ENCODE measurements at places on chromosomes 11 and 22.
A peak's percentile ranks its signal among the peaks of the same experiment; 100 is the strongest.

- ATAC-seq: no peak
Observed at GRCh38 chr11:131099746-131100145, 183.5 kb upstream of the SNX19 start.

DNA sequence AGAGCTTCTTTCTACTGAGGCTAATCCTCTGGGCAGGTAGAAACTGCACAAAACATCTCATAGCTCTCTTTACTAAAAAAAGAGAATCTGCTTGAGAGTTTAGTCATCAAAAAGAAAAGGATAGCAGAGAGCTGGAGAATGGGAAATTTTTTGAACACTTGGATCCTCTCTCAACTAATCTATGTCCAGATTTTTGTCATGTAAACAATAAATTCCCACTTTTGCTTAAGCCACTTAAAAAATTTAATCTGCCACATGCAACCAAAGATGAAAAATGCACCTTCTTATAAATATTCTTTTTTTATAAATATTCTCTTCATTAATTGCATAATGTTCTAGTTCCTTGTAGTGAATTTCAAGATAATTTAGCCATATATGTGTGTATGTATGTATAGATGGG lies 10.5 kb downstream of the OR5D16 start:
- no peak for ATAC-seq

DNA sequence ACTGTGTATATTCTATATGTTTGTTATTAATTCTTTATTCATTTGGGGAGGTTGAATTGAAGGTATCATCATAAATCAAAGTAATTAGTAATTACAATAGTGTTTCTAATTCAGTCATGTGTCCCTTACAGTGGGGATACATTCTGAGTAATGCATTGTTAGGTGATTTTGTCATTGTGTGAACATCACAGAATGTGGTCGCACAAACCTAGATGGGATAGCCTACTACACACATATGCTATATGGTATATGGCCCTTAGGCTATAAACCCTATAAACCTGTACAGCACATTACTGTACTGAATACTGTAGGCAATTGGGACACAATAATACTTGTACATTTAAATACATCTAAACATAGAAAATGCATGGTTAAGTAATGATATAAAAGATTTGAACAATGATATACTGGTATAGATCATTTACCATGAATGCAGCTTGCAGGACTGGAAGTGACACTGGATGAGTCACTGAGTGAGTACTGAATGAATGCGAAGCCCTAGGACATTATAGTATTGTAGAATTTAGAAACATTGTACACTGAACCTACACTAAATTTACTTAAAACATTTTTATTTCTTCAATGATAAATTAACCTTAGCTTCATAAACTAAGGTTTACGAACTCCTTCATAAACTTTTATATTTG lies 936.2 kb upstream of the CHORDC1 start:
- no peak for ATAC-seq

DNA sequence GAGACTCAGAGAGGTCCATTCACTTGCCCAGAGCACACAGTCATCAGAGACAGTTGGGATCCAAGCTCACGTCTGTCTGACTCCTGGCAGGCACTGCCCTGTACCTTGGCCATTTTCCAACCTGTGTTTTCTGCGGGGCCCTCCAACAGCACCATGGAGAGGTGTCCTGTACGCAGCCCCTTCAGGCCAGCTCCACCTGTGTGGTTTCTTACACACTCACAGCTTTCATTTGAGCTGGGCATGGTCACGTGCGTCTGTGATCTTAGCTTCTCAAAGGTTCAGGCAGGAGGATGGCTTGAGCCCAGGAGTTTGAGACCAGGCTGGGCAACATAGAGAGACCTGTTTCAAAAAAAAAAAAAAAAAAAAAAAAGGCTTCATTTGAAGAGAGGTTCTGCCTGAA lies 24.4 kb downstream of the TOM1 start:
- ATAC-seq: no peak

GRCh38 chr11:13260963-13261588 lies 16.5 kb upstream of the BMAL1 start:
- no peak for ATAC-seq

DNA sequence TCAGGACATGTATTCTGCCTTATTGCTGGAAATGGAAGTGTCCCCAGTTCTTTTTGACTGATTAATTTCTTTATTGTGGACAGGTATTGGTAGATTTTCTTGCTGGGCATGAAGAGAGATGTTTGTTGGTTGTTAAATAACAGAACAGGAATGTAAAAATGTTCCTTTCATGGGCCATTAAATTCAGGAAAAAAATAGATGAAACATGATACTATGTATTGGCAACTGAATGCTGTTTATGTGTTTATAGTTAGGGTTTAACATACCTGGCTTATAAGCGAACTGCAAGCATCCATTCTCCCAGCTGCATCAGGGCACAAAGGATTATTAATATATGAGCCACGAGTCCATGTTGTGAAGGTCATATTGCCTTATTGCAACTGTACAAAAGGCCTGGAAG lies 368.5 kb downstream of the NELL1 start:
- ATAC-seq: no peak

GRCh38 chr11:882596-882995 lies 28.0 kb downstream of the CHID1 start:
- ATAC-seq: no peak

- ATAC-seq: peak; percentile 39
Observed at GRCh38 chr22:37906364-37907008, 389 bp downstream of the MICALL1 start.

DNA sequence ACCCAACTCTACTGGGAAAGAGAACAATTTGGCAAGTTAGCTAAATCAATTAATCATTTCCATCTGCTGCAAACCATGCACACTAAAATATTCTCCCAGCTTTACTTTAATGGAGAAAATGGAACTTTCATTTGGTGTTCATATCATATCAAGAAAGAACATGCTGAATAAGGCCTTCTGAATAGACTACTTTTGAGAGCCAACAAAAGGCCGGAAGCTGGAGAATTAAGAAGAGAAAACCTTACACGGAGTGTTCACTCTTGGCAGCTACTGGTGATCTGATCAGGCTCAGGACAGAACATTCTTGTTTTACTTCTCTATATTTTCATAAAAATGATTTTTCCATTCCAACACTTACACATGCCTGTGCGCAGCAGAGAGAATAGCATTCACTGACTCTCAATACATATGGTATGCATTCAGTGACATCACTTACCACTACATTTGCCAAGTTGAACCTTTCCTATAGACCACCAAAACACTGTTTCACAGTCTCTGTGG lies 165.3 kb downstream of the TTC28 start:
- no peak for ATAC-seq

DNA sequence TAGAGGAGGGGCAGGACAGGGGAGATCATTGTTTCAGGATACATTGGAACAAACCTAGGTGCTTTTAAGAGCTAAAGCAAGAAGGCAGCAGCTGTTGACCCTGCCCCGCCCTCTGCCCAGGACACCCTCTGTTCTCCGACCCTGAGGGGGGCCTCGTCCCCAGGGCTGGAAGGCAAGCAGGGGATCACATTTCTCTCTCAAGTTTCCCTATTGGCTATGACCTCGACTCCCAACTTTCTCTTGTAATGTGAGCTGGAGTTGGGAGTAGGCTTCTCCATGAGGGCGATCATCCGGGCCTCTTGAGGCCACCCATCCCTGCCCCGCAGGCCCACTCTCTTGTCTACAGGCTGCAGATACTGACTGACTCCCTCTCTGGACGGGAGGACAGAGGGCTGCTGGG lies 37.7 kb downstream of the DSCAML1 start:
- no peak for ATAC-seq
